ENCODE measurements at places on chromosomes 6 and 20. TPM values are rescaled to one million over a fixed set of nuclear protein-coding genes. Genes with fewer than 3 reads are reported as not detected.

DNA sequence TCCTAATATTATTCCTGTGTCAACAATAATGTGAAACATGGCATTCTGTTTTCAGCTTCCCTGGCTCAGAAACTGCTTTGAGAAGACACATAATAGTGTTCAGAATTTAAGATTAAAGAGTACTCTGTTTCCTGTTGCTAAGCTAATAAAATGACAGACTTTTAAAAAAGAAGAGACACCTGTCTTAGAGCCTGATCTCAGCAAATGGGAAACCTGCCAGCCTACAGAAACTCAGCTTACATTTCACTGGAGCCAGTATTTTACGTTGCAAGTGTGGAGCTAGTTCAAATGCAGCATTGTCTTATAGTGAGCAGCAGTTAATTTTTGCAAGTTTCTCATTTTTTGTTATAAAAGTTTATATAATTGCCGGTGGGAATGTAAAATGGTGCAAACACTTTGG is 28.8 kb downstream of the KIZ start:
- no peak for DNase-seq

- DNase-seq, result no peak
Measured at GRCh38 chr6:133503336-133503729, 262.2 kb downstream of the EYA4 start.

GRCh38 chr6:168909288-168909687 is 344.4 kb downstream of the THBS2 start:
- no peak for DNase-seq

GRCh38 chr6:24650365-24650764 is 4.4 kb upstream of the KIAA0319 start:
- no peak for DNase-seq

- no peak for DNase-seq
Measured at GRCh38 chr20:40441771-40442170, 247.3 kb downstream of the MAFB start.

The PLG gene
- total RNA-seq, result 10.7 TPM

DNA sequence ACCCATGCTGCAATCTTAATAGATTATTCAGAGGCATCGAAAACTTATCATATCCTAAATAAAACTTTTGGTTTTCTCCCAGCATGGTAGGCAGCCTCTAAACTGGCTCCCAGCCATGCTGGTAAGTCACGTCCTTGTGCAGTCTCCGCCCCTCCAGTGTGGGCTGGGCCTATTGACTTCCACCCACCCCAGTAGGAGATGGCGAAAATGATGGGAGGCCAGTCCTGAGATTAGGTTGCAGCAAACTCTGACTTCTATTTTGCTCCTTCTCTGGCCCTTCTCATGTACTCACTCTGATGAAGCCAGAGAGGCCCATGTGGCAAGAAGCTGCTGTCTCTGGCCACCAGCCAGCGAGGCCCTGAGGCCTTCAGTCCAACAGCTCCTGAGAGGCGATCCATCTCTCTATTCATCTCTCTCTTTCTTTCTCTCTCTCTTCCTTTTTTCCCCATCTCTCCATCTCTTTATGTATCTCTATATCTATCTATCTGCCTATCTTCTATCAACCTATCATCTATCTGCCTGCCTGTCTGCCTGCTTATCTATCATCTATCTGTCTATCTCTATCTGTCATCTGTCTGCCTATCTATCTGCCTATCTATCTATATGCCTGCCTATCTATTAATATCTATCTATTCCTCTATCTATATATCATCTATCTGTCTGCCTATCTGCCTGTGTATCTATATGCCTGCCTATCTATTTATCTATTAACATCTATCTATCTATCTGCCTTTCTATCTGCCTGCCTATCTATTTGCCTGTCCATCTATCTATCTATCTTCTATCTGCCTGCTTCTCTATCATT is 52.7 kb upstream of the STX16 start:
- no peak for DNase-seq
